Thymus (tissue), 14 donors: ENCODE measurements at places on chromosomes 16 and 17. TPM values are rescaled to one million over a fixed set of nuclear protein-coding genes. Genes with fewer than 3 reads are reported as not detected.
A peak's percentile ranks its signal among the peaks of the same experiment; 100 is the strongest.

Gene CENPV
- 108 TPM for total RNA-seq

Gene UBFD1
- total RNA-seq: 26.5 TPM

Gene ACE
- total RNA-seq: 0.28 TPM

Gene MAF
- total RNA-seq: 20.2 TPM

Gene KNOP1
- total RNA-seq: 16.4 TPM

Gene BAIAP3
- 0.52 TPM for total RNA-seq

Gene KRTAP1-1
- not detected for total RNA-seq

Gene CACNG3
- under 0.01 TPM for total RNA-seq

Gene KRTAP4-3
- not detected for total RNA-seq

DNA sequence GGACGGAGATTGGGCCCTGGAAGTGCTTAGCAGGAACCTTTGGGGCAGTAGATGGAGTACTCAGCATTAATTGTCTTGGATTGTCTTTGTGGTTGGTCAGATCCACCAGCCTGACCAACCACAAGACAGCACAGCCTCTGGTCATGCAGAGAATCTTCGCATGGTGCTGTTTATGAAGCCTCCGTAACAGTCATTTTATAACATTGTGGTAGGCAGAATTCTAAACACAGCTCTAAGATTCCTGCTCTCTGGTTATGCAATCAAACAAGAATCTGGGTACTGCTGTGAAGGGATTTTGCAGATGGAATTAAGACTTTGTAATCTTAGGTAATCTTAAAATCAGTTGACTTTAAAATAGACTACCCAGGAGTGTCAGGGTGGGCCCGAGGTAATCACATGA, 312.2 kb upstream of the GOT2 start:
- H3K4me1 ChIP-seq: no peaks in the 10 kb centered on the region
- DNase-seq: no peak
- H3K27me3 ChIP-seq: no peaks in the 10 kb centered on the region
- H3K4me3 ChIP-seq: no peak overlapping the region
- no peak overlapping the region for H3K27ac ChIP-seq

- no peaks in the 10 kb centered on the region for H3K27me3 ChIP-seq
- DNase-seq: no peak
- peaks cover 19% of the 10 kb centered on the region for H3K4me1 ChIP-seq
- H3K4me3 ChIP-seq: no peak overlapping the region
- H3K27ac ChIP-seq: no peak overlapping the region
Measured at GRCh38 chr16:11618107-11618717, 31.5 kb upstream of the LITAF start.

- no peaks in the 10 kb centered on the region for H3K36me3 ChIP-seq
- H3K4me1 ChIP-seq: peaks cover 5% of the 10 kb centered on the region
- no peak for DNase-seq
- H3K27ac ChIP-seq: no peak overlapping the region
- no peak overlapping the region for H3K4me3 ChIP-seq
- H3K27me3 ChIP-seq: no peaks in the 10 kb centered on the region
Measured at GRCh38 chr17:61188081-61188480, 211.6 kb upstream of the TBX2 start.

GRCh38 chr17:80035937-80036714, at the start of gene CCDC40:
Gene CCDC40, plus strand, starts transcription at chr17:80036642. Its CDS starts 21 bp downstream, at chr17:80036663.
- H3K4me1 ChIP-seq: peaks cover 18% of the 10 kb centered on the region
- H3K4me3 ChIP-seq: peak within 1 kb of the TSS; percentile 71
- peaks cover 61% of the 10 kb centered on the region for H3K27me3 ChIP-seq
- no peaks in the 10 kb centered on the region for H3K36me3 ChIP-seq
- peak within 1 kb of the TSS; percentile 53 for H3K27ac ChIP-seq
- DNase-seq: peak; percentile 37

DNA sequence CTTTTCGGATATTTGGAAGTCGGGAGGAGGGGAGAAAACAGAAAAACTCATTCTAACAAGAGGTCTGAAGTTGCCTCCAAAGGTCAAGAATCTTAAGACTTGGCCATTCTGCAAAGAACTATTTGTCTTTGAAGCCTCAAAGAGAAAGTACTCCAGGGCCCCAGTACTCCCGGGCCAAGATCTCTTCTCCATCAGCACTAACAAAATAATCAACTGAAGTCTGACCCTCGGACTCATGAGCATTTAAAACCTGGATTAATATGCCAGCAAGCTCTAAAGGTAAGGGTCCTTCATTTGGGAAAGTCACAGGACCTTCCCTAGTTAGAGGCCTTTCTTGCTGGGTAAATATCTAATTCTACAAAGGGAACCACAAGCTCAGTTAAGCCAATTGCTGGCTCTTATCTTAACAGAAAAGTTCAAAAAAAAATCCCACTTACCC, 4.5 kb downstream of the AXIN2 start:
- H3K27me3 ChIP-seq: no peaks in the 10 kb centered on the region
- DNase-seq: no peak
- peaks cover 10% of the 10 kb centered on the region for H3K4me1 ChIP-seq
- peak overlapping the region; percentile 77 for H3K27ac ChIP-seq
- H3K36me3 ChIP-seq: peaks cover 18% of the 10 kb centered on the region
- H3K4me3 ChIP-seq: peak overlapping the region; percentile 77

- no peaks in the 10 kb centered on the region for H3K4me1 ChIP-seq
- no peaks in the 10 kb centered on the region for H3K36me3 ChIP-seq
- no peak overlapping the region for H3K4me3 ChIP-seq
- no peak overlapping the region for H3K27ac ChIP-seq
- DNase-seq: no peak
Measured at GRCh38 chr16:19393226-19394111, 24.2 kb upstream of the TMC5 start.

DNA sequence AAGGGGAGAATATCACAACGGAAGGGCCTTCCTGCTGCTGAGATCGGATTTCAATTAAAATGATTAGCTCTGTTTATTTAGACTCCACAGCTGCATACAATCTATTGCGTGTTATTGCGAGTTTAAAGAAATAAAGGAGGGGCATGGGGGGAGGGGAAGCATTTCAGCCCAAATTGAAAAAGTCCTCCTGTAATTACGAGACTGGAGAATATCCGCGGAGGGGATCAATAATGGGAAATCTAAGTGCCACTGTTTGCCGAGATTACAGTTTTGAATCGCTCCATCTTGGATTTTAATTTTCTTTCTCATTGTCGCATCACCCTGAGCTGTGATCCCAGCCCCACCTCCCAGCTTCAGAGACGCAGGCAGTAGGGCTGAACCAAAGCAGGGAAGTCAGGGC, 15.7 kb upstream of the RPL38 start:
- H3K27ac ChIP-seq: no peak overlapping the region
- H3K4me1 ChIP-seq: no peaks in the 10 kb centered on the region
- no peaks in the 10 kb centered on the region for H3K36me3 ChIP-seq
- H3K27me3 ChIP-seq: peaks cover 7% of the 10 kb centered on the region
- no peak for DNase-seq
- H3K4me3 ChIP-seq: no peak overlapping the region

DNA sequence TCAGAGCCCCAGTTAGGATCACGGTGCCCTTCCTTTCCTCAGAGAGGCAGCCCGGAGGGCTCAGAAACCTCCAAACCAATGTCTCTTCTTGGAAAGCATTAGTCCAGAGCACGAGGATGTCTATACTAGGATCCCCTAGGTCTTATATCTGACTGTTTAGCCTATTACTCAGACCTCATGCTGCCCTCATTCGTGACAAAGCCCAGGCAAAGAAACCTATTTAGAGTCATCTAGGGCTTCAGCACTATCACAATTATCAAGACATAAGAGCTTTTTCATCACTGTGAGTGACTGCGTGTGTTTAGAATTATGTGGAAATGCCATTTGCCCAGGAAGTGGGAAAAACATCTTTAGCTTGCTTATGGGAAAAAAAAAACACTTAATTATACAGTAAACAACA, 159.8 kb upstream of the NOL11 start:
- H3K4me3 ChIP-seq: no peak overlapping the region
- DNase-seq: no peak
- peaks cover 11% of the 10 kb centered on the region for H3K36me3 ChIP-seq
- H3K27ac ChIP-seq: no peak overlapping the region
- peaks cover 3% of the 10 kb centered on the region for H3K4me1 ChIP-seq

GRCh38 chr16:11143372-11144035, 112.5 kb downstream of the SOCS1 start:
- H3K4me1 ChIP-seq: peaks cover 68% of the 10 kb centered on the region
- DNase-seq: peak; percentile 55

- no peaks in the 10 kb centered on the region for H3K27me3 ChIP-seq
- peak overlapping the region; percentile 39 for H3K4me3 ChIP-seq
- no peak for DNase-seq
- H3K4me1 ChIP-seq: peaks cover 55% of the 10 kb centered on the region
Measured at GRCh38 chr17:17751489-17752088, 70.3 kb downstream of the RAI1 start.

- no peak overlapping the region for H3K4me3 ChIP-seq
- peaks cover 77% of the 10 kb centered on the region for H3K27me3 ChIP-seq
- DNase-seq: no peak
- no peak overlapping the region for H3K27ac ChIP-seq
- H3K4me1 ChIP-seq: no peaks in the 10 kb centered on the region
- H3K36me3 ChIP-seq: no peaks in the 10 kb centered on the region
Measured at GRCh38 chr16:67423611-67424260, 7.2 kb upstream of the HSD11B2 start.

- H3K4me3 ChIP-seq: no peak overlapping the region
- no peaks in the 10 kb centered on the region for H3K4me1 ChIP-seq
- H3K27ac ChIP-seq: no peak overlapping the region
- no peaks in the 10 kb centered on the region for H3K27me3 ChIP-seq
- DNase-seq: no peak
Measured at GRCh38 chr17:15888436-15888835, 56.5 kb upstream of the ADORA2B start.

DNA sequence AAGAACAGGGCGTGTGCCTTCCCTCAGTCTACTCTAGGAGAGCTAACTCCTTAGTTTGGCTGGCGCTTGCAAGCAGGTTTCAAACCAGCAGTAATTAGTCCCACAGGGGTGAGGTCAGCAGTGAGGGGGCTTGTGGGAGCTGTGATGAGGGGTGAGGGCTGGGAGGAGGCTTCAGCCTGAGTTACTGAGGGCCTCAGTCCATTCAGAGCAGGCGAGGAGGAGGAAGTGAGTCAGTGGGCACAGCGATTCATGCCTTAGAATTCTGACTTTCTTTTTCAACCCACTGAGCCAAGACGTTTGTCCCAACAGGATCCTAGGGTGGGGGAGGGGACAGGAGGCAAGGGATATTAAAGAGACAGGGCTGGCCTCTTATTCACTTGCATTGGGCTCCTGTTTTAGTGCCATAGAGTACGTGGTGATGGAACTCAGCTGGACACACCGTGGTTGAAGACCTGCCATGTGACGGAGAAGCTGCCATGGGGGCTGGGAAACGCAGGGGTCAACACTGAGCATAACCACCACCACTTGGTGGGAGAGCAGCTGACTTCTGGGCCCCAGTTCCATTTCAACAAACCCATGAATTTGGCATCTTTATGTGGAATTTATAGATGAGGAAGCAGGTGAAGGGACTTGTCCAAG, 8.3 kb upstream of the ITGA3 start:
- no peaks in the 10 kb centered on the region for H3K36me3 ChIP-seq
- H3K27ac ChIP-seq: no peak overlapping the region
- DNase-seq: no peak
- H3K4me3 ChIP-seq: no peak overlapping the region

GRCh38 chr17:39084558-39084957, 66.9 kb downstream of the PLXDC1 start:
- no peaks in the 10 kb centered on the region for H3K27me3 ChIP-seq
- H3K4me1 ChIP-seq: peaks cover 12% of the 10 kb centered on the region
- no peak overlapping the region for H3K4me3 ChIP-seq
- DNase-seq: no peak
- no peak overlapping the region for H3K27ac ChIP-seq
- no peaks in the 10 kb centered on the region for H3K36me3 ChIP-seq

- no peak overlapping the region for H3K4me3 ChIP-seq
- no peaks in the 10 kb centered on the region for H3K36me3 ChIP-seq
- H3K27me3 ChIP-seq: peaks cover 16% of the 10 kb centered on the region
- H3K4me1 ChIP-seq: no peaks in the 10 kb centered on the region
- no peak overlapping the region for H3K27ac ChIP-seq
Measured at GRCh38 chr17:6480303-6480675, 36.0 kb downstream of the PIMREG start.

DNA sequence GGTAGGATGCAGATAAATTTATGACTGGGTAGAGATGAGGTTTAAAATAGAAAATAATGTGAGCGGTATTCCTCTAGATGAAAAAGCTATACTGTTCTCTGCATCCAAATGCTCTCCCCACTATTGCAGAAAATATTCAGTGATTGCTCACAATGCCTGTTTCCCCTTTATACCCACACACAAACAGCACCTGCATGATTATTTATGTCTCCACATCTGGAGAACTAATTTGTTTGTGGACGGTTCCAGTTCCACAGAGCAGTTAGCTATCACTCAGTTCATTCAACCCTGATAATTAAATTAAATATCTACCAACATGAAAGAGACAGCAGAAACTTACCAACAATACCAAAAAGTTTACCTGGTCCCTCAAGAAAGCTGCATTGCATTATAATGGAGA, 800.0 kb downstream of the CDH11 start:
- H3K4me1 ChIP-seq: no peaks in the 10 kb centered on the region
- no peaks in the 10 kb centered on the region for H3K27me3 ChIP-seq
- no peak for DNase-seq

- DNase-seq: no peak
- no peak overlapping the region for H3K27ac ChIP-seq
- peaks cover 4% of the 10 kb centered on the region for H3K4me1 ChIP-seq
- H3K27me3 ChIP-seq: no peaks in the 10 kb centered on the region
Measured at GRCh38 chr16:82016263-82016662, 5.0 kb upstream of the SDR42E1 start.

GRCh38 chr16:14301169-14302030, 230.3 kb downstream of the MRTFB start:
- H3K4me1 ChIP-seq: peaks cover 42% of the 10 kb centered on the region
- H3K4me3 ChIP-seq: peak overlapping the region; percentile 34
- no peak overlapping the region for H3K27ac ChIP-seq

DNA sequence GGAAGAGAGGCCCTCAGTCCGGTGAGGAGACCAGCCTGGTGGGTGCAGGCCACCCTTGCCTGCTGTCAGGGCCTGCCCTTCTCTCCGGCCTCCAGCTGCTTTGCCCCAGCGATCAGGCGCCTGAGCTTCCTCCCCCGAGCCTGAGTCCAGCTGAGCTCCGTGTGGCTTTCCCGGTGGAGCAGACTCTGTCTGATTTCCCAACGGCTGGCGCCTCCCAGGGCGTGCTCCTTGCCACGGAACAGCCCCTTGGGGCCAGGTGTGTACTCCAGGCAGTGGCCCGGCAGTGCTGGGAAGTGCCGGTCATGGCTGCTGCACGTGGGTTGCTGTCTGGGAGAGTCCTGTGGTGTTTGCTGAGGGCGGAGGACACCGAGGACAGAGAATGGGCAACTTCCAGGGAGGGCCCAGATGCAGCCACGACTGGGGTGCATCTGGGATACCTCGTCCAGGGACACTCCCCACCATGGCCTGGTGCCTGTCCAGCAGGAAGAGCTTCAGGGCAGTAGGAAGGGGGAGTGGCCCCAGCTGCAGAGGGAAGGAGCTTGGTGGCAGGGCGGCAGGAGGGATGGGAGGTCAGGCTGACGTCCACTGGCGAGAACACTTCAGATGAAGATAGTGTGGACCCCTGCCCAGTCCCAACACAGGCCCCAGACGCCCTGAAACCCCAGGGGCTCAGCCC, 22.5 kb downstream of the METRNL start:
- no peaks in the 10 kb centered on the region for H3K36me3 ChIP-seq
- no peak for DNase-seq
- no peak overlapping the region for H3K27ac ChIP-seq
- peaks cover 60% of the 10 kb centered on the region for H3K27me3 ChIP-seq

- no peak for DNase-seq
- peaks cover 16% of the 10 kb centered on the region for H3K36me3 ChIP-seq
- H3K27ac ChIP-seq: no peak overlapping the region
- H3K4me3 ChIP-seq: no peak overlapping the region
Measured at GRCh38 chr17:17054636-17055035, 12.4 kb downstream of the MPRIP start.
